GM19239 (cell line): ENCODE measurements at places on chromosomes 3 and 15.

GRCh38 chr15:25862472-25863110 lies 536 bp downstream of the ATP10A start:
- no peak for DNase-seq

- peak; percentile 19 for DNase-seq
Observed at GRCh38 chr3:197305854-197306253, 7.4 kb upstream of the DLG1 start.

DNA sequence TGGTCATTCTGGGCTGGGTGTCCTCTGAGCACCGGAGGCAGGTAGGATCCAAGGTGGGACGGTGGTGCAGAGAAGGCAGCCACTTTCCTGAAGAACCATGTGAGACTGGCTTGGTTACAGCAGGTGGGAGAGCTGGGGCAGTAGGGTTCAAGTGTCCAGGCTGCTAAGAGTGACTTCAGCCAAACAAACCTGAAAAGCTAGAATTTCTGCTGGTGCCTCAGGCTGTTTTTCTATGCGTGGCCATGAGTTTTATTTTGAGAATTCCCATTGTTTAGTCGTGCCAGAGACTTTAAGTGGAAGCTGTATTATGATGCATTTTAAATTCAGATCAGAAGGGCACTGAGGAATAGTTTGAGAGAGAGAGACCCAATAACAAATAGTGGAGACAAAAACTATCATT lies 20.1 kb downstream of the USP13 start:
- DNase-seq = no peak

DNA sequence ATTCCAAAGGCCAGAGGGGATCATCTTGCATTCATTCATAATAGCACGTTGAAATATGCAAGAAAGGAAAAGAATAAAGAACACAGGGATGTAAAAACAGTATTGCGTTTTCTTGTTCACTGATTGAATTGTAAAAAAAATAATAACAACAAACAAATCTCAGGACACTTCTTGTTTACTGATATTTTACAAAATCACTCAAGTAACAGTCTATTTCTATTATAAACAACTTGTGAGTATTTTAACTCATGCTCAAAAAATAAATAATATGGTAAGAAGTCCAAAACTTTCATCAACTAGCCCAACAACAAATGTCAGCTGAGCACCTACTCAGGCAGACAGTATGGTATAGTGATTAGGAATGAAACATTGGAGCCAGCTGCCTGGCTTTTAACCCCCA lies 2.2 kb upstream of the GABRG3 start:
- DNase-seq = no peak

GRCh38 chr3:180836766-180837165 lies 75.7 kb upstream of the FXR1 start:
- no peak for DNase-seq

DNA sequence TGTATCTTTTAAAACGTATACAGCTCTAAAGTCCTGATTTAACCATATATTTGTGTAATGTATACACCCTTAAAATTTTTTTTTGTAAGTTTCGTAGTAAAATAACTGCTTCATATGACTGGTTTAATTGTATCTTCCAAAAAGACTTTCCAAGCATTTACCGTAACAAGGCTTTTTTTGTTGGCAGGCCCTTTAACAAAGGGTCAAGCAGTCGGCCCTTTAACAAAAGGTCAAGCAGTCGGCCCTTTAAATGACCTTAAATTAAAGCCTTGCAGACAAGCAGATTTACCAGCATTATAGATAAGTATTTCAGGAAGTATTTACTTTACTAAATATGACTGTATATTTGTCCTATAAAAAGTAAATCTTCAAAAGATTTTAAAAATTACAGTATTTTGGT lies 28.1 kb downstream of the TSC22D2 start:
- DNase-seq = no peak

- no peak for DNase-seq
Observed at GRCh38 chr3:9226326-9226725, 23.1 kb downstream of the SRGAP3 start.

- DNase-seq = no peak
Observed at GRCh38 chr15:60385620-60386552, 11.9 kb downstream of the ANXA2 start.

DNA sequence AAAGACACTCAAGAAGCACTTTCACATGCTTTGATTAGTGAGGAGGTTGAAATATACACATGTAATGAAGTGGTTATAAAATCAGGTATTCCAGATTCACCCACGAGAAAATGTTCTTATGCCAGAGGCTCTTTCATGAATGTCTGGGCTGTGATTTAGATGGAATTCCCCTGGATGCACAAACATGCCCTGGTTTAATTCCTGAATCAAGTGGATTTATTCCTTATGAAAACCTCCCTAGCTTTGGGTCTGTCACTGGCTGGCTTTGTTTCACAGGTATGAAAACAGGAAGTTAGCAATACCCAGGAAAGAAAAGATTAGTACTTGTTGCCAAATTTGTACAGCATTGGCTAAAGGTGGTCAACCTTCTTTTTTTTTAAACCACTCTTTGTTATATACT lies 1123.0 kb downstream of the ROBO1 start:
- DNase-seq = no peak

DNA sequence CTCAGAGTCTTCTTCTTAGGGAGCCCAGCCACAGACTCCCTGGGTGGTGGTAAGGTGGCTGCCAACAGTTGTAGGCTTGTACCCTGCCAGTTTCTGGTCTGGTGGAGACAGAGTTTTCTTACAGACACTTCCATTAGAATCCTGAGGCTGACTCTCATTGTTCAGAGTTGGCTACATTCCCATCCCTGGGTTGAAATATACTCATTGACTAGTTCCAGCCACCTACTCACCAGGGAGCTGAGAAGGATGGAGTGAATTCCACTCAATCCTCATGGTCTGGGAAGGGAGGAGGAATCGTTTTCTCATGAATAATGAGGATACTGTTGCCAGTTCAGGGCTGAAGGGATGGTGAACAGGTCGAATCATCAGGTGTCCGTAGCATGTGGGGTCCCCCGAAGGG lies 226.5 kb upstream of the PROK2 start:
- DNase-seq = no peak

- no peak for DNase-seq
Observed at GRCh38 chr15:64779024-64779423, 3.6 kb upstream of the RBPMS2 start.

DNA sequence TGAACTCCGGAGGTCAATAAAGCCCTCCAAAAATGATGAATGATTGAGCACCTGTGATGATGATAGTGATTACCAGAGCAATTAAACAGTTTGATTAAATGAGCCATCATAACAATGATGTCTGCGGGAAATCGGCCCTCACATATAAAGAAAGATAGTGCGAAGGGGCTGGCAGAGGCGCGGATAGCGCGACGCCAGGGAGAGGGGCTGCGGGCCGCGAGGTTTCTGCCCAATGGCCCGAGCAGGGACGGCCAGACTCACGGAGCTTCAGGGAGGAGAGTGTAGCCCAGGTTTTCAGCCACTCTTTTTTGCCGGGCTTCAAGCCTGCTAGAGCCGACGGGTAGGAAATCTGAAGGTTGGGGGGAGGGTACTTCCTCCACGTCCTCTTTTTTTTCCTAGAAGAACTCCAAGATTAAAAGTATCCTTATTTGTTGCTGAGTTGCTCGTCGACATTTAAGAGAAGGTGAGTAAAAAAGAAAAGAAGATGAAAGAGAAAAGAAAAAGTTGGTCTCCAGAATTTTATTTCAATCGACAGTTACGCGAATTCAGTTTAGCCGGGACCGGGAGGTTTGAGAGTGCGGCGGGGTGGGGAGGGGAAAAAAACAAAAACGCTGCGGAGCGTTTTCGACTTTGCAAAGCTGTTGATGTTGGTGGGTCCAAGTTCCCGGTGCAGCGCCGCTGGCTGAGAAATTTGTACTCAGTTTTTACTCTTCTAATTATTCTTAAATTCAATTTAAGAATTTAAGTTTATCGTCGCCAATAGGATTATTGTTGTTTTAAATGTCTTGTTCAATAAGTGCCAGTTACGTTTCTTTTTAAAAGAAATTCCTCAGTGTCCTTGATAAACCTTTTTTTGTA lies 2.2 kb upstream of the MEIS2 start:
- DNase-seq = no peak

- DNase-seq = no peak
Observed at GRCh38 chr15:57401546-57401945, 25.2 kb downstream of the CGNL1 start.

- no peak for DNase-seq
Observed at GRCh38 chr3:49279376-49279775, 2.3 kb upstream of the C3orf62 start.

DNA sequence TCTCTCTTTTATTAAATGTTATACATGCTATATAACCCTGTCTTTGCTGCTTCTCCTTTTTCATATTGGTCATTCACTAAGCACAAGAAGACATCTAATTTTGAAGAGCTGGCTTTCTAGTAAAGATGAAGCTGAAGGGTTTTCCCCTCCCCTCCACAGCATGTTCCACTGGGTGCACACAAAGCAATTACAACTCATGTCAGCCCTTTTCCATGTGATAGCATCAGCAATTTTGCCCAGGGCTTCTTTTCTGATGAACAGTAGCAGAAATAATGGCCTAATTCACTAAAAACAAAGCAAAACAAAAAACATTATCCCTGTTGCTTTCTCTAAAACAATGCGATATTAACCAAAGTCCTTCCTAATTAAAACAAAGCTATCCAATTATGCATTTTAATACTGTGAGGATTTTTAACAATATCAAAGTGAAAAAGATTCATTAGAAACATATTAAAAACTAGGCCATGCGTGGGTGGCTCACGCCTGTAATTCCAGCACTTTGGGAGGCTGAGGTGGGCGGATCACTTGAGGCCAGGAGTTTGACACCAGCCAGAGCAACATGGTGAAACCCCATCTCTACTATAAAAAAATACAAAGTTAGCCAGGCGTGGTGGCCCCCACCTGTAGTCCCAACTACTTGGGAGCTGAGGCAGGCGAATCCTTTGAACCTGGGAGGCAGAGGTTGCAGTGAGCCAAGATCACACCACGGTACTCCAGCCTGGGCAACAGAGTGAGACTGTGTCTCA lies 12.2 kb upstream of the PIK3R4 start:
- no peak for DNase-seq

- DNase-seq = no peak
Observed at GRCh38 chr3:10437995-10438901, 67.1 kb downstream of the ATP2B2 start.

DNA sequence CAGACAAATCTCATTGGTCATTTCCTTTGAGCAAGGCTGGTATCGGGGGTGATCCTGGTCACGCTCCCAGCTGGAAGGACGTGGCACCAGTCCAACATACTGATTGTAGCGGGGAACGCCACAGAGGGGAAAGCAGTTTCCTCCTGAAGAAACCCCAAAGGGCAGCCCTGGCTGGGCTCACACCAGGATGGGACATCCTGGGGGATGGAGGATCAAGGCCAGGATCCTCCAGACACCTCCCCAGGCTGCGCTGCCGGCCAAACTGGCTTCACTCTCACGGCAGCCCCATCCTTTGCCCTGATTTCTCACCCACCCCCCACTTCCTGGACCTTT lies 36.6 kb downstream of the MUC20 start:
- no peak for DNase-seq

DNA sequence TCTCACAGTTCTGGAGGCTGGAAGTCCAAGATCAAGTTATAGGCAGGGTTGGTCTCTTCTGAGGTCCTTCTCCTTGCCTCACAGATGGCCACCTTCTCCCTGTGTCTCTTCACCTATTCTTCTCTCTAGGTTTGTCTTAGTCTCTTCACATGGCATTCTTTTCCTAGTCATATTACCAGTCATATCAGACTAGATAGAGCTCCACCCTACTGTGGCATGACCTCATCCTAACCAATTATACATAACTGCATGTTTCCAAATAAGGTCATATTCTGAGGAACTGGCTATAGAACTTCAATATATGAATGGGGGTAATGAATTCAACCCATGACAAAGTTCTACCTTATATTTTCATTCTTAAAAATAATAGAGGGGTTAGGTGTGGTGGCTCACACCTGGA lies 196.4 kb upstream of the UBE3A start:
- DNase-seq = no peak

GRCh38 chr3:52406231-52406661 lies 38.7 kb downstream of the SEMA3G start:
- DNase-seq = no peak

GRCh38 chr3:125482406-125482805 lies 37.6 kb downstream of the SNX4 start:
- no peak for DNase-seq

DNA sequence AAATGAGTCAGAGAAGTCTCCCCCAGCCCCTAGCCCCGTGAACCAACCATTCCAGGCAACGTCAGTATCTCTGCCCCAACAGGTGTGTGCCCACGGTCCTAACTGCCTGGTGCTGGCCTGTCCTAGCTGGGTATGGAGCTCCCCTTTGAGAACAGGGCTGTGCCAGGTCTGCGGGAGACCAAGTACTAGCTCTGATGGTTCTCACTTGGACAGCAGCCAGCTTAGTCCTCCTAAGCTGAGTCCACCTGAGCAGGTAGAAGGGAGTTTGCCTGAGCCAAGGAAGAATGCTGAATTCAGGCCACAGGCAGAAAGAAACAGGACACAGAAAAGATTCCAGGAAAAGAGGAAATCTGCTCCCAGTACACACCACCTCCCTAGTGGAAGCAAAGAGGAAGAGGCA lies 33.1 kb upstream of the PARL start:
- no peak for DNase-seq

- DNase-seq = no peak
Observed at GRCh38 chr3:44108481-44108880, 133.2 kb upstream of the TOPAZ1 start.

DNA sequence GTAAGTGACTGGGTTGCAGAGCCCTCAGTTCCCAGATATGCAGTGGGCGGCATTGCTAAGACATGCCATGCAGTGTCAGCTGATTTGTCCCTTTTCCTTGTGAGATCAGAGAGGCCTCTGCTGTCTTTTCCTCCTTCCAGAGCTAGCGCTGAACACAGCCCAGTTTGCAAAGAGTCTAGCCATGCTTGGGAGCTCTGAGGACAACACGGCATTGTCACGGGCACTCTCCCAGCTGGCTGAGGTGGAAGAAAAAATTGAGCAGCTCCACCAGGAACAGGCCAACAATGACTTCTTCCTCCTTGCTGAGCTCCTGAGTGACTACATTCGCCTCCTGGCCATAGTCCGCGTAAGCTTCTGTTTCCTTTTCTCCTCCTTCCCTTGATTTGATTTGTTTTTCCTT lies 20.0 kb upstream of the SNX22 start:
- DNase-seq = no peak

DNA sequence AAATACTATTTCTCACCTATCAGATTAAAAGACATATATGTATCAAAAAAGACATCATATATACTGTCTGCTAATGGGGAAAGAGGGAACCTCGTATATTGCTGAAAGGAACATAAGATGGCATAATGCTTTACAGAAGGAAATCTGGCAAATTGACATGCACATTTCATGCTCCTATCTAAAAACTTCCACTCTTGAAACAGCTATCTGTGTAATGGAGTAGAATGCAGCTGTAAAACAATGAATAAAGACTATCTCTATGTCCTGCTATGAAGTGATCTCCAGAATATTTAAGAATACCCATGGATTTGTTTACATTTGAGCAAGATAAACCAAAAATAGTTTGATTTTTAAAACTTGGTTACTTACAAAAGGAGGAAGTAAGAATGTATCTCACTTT lies 107.4 kb downstream of the TBL1XR1 start:
- no peak for DNase-seq
